Foreskin keratinocyte (primary cell): ENCODE measurements at places on chromosomes 3 and 15.
A peak's percentile ranks its signal among the peaks of the same experiment; 100 is the strongest.

GRCh38 chr15:45529613-45530012 is 7.1 kb upstream of the SLC30A4 start:
- no peak for DNase-seq

- DNase-seq = no peak
These were observed 18.4 kb downstream of the EMC4 start for GRCh38 chr15:34243226-34243625.

DNA sequence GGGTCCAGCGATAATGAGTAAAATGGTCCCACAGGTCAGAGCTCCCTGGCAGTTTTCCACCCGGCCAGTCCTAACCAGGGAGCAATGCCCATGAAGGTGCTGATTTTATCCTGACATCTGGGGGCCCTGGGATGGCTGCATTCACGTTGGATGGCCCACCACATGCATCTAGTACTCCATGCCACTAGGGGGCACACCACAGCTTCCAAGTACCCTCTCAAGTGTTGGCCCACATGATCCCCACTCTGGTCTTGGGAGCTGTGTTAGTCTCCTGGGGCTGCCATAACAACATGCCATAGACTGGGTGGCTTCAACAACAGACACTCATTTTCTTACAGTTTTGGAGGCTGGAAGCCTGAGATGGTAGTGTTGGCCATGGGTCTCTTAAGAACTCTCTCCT is 225.5 kb downstream of the SLCO3A1 start:
- DNase-seq = no peak

DNA sequence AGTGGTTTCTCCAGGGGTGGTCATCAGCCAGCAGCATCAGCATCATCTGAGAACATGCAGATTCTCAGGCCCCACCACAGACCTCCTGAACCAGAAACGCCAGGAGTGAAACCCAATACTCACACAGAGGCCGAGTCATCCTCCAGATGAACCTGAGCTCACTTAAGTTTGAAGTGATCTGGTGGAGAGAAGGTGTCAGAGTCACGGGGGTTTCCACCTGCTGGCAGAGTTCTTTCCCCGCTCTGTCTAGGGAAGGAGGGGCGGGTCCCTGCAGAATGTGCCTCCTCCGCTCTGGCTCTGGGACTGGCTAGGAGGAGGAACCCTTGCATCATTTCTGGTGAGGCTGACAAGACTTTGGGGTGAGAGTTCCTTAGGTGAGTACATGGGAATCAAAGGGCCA is 13.3 kb upstream of the KIF23 start:
- DNase-seq = no peak

GRCh38 chr3:51974963-51975851 is at the start of gene ABHD14A:
ABHD14A (plus strand) TSS chr3:51975064; CDS start chr3:51975136, 72 bp downstream.
- DNase-seq = peak; percentile 42

DNA sequence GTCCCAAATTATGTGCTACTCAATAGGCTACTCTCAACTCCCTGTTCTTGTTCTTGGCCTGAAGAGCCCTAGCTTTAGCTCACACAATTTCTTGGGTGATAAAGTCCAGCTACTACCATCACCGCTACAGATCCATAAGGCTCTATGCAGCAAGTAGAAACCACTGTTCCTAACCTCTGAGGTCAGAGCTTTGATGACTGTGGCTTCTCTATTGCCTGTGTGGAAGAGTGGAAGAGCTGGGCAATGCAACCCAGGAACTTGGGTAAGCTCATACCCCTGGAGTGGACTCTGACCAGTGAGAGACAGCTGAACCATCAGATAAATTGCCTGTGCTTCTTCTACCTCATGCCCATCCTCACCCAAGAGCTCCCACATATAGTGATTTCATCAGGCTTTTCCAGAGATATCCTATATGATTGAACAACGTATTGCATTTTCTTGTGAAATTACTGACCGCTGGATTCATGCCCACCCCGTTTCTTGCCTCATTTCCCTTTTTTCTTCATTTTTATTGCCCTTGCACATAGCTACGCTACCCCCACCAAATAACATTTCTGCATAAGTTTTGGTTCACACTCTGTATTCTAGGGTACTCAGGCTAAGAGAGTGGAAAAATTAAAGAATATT is 172.3 kb upstream of the MBNL1 start:
- DNase-seq = no peak

DNA sequence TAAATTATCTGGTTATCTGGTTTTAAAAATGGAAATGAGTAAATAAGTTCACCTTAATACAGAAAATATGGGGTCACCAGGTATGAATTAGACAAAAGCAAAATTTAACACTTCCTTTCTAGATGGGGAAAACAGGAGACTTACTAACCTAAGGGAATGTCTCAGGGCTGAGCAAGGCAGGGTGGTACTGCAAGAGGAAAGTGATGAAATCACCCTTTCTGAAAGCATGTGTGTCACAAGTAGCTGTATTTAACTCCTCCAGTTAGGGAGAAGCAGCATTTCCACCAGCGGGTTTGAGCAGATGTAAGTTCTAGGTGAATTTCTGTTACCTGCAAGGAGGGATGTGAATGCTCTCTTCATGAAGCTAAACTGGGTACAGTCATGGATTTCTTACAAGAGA is 629.1 kb downstream of the MECOM start:
- DNase-seq = no peak

DNA sequence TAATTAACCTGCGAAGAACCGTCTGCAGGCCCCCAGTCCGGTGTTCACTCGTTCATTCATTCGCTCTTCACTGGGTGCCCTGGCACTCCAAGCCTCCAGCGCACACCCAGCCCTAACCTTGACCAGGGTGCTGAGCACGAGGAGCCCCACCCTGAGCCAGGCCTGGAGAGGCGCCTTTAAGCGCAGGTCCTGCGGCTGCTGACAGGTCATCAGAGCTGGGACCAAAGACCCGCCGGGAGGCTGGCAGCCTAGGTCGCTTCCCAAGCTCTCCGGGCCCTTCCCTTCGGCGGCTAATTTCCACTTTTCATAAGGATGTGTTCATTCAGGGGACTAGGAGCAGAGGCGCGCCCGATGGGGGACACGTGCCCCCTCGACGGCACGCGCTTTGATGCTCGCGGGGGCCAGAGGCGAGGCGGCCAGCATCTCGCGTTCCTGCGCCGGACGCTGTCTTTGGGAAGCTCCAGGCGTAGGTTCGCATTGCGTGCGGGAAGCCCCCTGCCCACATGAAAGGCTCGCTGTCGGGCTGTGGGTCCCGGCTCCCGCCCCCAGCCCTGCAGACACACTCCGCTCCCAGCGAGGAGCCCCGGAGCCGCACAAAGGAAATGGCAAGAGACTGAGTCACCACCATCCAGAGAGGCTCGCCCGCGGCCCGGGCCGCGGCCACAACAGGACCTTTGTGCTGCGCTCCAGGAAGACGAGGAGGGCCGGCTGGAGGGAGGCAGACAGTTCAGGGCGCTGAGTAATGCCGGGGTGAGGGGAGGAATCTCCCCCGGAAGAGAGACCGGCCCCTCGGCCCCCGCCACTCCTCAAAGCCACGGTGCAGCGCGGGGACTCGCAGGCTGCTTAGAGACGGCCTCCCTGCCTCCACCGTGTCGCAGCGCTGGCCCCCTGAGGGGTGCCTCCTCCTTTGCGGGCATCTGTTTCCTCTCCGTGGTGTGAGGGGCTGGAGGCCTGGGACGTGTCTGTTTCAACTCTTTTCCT is 266.4 kb upstream of the HES1 start:
- peak; percentile 78 for DNase-seq

GRCh38 chr3:81289676-81290075 is 471.8 kb downstream of the GBE1 start:
- DNase-seq = no peak

DNA sequence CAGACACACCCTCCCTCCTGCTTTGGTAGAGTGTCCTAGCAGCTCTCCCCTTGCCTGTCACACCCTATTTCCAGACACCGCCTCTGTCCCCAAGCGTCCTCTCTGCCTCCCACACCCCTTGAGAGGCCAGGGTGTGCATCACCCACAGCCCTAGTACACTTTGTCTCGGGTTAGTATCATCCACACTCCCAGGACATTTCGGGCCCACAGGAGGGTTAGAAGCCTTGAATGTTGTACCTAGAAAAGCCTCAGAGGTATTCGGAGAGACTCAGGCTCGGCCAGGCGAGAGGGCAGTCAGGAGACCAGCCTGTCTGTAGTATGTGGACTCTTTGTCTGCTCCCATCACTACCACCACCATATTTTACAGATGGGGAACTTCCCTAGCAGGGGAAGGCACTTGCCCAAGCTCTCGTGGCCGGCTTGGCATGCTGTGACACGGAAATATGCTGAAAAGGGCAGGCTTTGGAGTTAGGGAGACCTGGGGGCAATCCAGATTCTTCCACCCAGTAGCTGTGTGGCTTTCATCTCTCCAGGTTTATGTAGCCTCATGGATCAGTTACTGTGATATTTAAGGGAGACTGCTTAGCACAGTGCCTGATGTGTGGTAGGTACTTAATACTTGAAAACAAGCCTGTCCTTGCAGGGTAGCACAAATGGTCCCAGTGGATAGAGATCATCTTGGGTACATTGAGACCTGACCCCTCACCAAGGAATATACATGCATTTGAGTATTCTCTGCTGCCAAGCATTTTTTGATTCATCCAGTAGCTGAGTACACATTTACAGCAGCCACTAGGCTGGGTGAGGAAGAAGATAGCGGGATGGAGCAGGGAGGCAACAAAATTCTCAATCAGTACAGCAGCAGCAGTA is 1.4 kb downstream of the TMEM43 start:
- DNase-seq = no peak

DNA sequence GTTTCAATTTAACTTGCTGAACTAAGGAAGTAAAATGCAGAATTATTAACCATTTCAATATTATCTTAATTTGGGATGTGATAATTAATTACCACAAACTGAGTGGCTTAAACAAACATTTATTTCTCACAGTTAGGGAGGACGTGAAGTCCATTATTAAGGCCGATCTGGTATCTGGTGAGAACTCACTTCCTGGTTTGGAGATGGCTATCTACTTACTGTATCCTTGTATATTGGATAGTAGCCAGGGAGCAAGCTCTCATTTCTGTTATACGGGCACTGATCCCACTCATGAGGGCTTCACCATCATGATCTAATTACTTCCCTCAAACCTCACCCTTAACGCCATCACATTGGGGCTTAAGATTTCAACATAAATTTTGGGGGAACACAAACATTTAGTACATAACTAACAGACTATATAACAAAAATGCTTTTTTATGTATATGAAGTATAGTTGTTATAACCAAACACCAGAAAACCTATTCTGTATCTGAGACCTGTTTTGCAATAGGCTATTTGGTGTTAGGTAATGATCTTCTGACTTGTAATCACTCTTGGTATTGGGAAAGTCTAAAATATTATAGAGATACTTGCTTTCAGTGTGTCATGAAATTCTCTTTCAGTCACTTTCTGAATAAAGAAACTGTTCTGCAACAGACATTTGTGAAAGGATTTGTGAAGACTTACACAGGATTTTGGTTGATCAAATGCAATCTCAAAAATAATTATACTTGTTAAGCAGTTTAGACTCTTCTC is 4.7 kb upstream of the KPNA4 start:
- DNase-seq = no peak

DNA sequence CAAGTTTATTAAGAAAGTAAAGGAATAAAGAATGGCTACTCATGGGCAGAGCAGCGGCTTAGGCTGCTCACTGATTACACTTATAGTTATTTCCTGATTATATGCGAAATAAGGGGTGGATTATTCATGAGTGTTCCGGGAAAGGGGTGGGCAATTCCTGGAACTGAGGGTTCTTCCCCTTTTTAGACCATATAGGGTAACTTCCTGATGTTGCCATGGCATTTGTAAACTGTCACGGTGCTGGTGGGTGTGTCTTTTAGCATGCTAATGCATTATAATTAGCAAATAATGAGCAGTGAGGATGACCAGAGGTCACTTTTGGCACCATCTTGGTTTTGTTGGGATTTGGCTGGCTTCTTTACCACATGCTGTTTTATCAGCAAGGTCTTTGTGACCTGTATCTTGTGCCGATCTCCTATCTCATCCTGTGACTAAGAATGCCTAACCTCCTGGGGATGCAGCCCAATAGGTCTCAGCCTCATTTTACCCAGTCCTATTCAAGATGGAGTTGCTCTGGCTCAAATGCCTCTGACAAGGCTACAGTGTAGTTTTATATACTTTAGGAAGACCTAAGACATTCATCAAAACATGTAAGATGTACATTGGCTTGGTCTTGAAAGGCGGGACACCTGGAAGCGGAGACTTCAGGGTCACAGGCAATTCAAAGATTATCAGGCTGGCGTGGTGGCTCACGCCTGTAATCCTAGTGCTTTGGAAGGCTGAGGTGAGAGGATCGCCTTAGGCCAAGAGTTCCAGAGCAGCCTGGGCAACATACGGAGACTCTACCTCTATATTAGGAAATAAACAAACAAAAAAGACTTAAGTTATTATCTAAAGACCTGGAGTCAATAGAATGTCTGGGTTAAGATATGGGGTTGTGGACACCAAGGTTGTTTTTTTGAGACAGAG is 3.2 kb upstream of the BLOC1S6 start:
- DNase-seq = no peak

DNA sequence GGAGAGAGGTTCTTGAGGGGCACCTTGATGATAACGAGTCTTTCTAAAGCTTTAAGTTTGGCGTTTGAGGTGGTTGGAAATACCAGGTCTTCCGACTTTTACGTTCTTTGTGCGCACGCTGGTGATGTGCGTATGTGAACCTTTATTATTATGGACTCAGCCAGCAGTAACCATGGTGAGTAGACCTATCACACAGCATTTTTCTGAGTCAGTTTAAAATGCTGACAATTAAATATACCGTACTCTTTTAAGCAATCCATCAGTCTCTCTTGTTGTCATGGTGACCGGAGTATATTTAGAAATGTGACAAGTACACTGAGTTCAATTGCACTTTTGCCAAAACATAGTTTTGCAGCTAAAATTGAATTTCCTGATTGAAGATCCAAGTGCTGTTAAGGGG is 172.2 kb downstream of the LPP start:
- DNase-seq = no peak

DNA sequence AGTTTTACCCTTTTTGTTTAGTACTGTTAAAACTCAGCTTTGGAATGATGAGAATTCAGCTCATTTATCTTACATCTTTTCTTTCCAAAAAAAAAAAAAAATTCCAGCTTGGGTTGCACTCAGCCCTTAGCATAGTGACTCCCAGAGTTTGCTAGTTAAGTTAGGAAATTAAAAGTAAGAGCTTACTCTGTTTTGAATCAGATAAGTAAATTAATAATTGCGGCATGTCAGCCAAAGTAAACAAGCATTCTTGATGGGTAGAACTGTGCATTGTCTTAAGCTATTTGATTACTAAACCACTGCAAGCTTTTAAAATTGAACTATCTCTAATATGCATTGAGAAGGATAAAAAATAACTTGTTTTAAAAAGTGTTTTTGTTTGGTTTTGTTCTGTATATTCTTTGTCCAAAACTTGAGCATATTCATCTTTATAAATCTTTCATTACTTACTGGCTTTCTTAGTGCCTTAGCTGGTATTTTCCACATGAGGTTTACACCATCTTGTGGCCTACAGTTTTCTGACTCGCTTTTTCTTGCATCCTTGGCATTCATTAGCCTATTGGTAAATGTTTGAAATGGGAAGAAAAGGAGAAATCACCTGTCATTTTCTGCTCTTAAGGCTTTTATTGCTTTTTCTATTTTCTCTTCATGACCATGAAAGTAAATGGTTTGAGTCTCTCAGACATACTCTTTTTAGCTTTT is 107.6 kb downstream of the FILIP1L start:
- no peak for DNase-seq

GRCh38 chr15:90007076-90007460 is 5.9 kb downstream of the ZNF710 start:
- no peak for DNase-seq
